ENCODE measurements at places on chromosomes 4 and X.
A peak's percentile ranks its signal among the peaks of the same experiment; 100 is the strongest.

- DNase-seq: peak; percentile 0
Measured at GRCh38 chrX:81708487-81708886, 506.6 kb downstream of the SH3BGRL start.

DNA sequence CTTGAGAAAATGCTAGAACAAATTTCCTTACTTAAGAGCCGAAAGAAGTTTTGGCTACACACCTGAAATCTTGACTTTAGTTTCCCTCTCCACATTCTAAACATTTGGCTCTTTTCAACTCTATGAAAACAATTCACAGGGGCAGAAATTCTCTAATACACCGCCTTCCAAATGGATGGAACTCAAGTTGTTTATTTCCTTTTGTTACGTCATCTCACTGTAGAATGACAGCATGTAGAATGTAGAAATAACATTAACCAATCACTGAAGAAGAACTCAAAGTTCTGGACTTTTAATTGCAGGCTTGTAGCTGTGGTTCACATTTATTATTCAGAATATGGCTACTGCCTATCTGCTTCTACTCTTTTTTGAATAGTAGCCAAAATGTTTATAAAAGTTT lies 1.9 kb downstream of the DMP1 start:
- no peak for DNase-seq

DNA sequence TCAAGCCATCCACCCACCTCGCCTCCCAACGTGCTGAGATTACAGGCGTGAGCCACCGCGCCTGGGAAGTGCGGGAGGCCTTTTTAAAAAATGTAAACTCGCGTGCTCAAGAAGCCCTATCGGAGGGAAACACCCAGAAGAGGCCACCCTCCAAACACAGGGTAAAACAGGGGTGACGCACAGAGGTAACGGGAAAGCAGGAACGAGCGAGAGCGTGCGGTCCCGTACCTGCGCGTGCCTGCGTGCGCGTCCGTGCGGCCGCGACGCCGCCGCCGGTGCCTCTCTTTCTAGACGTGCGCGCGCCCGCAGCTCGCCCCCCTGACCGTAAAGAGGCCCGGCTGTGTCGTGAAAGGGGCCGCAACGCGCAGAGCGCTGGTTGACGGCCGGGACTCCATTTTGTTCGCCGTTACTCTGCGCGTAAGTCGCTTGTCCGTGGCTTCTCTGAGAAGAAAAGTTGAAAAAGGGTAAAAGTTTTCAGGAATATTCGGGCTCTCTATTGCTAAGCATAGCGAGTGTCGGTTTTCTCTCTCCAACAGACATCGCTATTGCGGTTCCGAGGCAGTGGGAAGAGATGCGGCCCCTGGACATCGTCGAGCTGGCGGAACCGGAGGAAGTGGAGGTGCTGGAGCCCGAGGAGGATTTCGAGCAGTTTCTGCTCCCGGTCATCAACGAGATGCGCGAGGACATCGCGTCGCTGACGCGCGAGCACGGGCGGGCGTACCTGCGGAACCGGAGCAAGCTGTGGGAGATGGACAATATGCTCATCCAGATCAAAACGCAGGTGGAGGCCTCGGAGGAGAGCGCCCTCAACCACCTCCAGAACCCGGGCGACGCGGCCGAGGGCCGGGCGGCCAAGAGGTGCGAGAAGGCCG lies at the start of gene MRFAP1:
TSS of gene MRFAP1 (plus strand) at position 394 of the 872 bp plus-strand sequence. CDS start at position 572, 178 bp downstream.
- peak; percentile 67 for DNase-seq

DNA sequence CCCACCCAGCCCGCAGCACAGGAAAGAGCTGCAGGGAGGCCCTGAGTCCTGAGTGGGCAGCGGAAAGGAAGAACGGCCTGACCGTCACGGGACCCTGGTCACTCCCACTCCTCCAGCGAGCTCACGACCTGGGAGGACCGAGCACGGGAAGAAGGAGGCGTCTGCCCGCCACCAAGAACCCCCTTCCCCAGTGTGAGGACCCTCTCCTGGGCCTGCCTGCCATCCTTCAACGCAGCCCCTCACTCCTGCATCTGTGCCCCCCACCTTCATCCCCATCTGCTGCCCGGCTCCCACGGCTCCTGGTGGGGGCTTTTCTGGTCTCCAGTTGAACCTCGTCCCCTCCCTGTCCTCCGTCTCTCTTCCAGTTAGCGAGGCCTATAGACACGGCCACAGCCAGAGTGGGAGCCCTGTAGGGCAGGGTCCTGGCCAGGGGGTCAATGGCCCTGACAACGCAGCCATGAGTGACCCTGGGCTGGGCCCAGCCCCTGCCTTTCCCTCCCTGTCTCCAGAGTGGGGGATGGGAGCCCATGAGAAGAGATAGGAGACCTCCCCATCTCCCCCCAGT lies 41.3 kb upstream of the MXD4 start:
- no peak for DNase-seq

DNA sequence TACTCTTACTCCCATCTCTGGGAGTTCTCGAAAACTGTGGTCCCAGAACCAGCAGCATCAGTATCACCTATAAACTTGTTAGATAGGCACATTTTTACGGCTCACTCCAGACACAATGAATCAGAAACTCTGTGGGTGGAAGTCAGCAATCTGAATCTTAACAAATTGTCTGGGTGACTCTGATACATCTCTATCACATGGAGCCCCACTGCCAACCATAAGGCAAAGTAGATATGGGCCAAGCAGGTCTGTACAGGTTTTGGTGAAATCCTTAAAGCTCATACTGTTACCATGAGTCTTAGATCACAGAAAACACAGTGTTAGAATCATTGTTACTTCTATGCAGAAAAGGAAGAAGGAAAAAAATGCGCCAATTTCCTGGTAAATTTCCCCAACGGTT lies 122.5 kb upstream of the HCCS start:
- DNase-seq: no peak

DNA sequence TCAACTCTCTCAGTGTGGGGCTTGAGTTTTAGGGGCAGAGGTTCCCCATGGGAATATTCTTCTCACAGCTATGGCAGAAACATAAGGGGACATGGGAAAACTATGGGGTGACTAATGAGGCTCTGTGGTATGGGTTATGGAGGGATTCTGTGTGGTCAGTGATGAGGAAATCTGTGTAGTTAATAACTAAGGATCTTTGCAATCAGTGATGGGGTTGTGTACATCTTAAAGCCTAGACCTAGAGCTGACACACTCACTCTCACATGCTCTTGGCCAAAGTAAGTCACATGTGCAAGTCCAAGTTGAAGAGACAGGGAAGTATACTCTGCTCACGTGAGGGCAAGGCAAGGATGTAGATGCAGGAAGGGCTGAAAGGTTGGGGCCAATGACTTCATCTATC lies 86.4 kb upstream of the UXT start:
- DNase-seq: no peak

DNA sequence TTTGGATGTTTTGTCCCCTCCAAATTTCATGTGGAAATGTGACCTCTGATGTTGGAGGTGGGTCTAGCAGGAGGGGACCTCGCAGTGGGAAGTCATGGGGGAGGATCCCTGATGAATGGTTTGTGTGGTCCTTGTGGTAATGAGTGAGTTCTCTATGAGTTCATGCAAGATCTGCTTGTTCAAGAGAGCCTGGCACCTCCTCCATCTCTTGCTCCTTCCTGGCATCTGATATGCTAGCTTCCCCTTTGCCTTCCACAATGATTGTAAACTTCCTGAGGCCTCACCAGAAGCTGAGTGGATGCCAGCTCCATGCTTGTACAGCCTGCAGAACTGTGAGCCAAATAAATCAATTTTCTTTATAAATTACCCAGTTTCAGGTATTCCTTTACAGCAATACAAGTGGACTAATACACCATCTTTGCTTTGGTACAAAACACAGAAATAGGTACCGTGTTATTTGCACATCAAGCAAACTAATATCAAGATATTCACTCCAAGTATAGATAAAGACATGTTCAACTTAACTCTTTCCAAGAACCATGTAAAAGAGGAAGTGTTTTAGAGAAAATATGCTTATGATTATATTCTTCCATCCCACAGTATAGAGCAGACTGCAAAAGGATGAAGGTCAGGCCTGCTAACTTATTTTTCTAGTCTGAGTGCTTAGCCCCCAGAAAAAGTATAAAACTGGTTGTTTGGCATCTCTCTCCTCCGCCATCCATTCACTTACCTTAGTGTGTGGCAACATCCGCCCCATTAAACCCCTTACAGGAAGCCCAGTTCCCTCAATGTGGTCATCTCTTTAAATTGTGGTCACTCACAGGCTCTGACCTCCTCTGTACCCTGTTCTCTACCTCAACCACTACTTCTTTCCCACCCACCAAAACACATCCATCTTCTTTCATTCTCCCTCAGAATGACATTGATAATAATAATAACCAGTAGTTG lies 6.7 kb downstream of the ARAP2 start:
- DNase-seq: no peak

- no peak for DNase-seq
Measured at GRCh38 chr4:107902715-107903114, 28.6 kb upstream of the CYP2U1 start.

- no peak for DNase-seq
Measured at GRCh38 chrX:13670197-13670596, 17.3 kb downstream of the TCEANC start.

DNA sequence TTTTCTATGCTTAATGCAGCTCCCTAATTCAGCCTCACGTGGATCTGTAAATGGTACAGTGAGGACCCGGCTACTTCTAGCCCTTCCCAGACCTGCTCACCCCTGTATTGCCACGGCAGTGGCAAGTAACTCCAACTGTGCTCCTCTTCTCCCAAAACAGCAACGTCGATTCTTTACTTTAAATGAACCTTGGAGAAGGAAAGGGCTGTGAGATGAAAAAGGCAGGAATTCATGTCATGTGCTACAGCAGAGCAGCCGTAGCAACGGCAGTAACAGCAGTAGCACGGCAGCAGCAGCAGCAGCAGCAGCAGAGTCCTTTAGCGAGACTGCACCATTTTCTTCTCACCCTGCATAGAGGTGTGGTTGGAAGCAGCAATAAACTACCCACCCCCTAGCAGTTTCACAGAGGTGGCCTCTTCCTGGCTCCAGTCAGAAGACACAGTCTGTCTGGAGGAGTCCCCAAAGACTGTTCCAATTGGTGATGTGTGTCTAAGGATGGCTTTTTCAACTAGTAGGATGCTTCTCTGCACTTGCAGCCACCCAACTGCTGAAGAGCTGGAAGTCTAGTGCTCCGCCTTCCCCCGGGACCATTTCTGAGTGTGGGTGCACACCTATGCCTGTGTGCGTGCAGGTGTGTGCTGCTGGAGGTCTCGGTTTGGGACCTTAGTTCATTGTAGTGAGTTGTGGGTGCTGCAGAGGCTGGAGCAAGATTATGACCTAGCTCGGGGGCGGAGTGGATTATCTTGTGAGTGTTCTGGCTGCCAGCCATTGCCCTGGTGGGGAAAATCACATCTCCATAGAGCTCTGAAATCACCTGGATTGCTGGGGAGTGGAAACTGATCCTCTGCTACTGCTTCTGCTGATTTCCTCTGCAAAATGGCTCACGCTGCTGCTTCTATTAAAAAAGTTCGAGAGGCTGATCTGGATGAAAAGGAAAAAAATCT lies 67.2 kb downstream of the ANK2 start:
- no peak for DNase-seq

DNA sequence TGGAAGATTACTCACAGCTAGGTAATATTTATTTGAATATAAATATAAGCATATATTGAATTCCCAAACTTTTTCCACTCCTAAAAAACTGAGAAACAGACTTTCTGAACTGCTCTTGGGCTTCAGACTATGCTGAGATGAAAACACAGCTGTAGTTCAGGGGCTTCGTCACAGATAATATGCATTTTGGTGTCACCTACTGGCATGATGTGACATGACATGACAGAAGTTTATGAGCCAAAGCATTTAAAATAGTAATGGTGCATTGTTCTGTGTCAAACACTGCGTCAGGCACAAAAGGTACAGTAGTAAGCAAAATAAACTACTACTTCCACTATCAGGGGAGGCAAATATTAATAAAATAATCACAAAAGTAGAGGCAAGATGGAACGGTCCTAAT lies 171.3 kb downstream of the BTC start:
- no peak for DNase-seq

- DNase-seq: no peak
Measured at GRCh38 chrX:151386838-151387459, 10.1 kb upstream of the VMA21 start.

- DNase-seq: no peak
Measured at GRCh38 chrX:50705042-50705441, 109.0 kb downstream of the SHROOM4 start.

DNA sequence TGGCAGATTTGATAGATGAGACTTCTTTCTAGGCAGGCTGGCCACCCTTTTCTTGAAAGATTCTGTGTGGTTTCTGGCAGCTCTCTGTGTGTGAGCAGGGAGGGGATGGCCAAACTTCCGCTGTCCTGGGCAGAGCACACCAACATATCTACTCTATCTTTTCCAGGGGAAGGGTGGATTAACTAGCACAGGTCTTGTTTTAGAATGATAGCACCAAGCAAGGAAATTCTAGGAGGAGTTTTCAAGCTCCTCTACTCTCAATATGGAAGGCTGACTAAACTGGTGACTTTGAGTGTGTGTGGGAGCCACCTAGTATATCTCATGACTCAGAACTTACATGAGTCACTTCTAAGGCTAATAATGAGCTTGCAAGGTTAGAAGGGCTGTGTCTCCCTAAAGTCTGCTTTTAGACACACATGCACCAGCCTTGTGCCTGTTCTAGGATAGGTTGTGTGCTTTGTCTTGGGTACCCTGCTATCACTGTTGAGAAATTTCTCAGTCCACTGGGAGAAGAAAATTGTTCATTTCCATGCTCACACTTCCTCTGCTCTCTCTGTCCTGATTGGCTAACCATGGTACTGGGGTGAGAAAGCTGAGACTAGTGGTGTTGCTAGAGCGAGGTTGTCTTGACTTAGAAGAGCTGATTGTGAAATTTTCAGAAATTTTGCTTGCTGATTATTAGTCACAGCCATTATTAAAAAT lies 72.9 kb downstream of the YIPF6 start:
- DNase-seq: peak; percentile 25

DNA sequence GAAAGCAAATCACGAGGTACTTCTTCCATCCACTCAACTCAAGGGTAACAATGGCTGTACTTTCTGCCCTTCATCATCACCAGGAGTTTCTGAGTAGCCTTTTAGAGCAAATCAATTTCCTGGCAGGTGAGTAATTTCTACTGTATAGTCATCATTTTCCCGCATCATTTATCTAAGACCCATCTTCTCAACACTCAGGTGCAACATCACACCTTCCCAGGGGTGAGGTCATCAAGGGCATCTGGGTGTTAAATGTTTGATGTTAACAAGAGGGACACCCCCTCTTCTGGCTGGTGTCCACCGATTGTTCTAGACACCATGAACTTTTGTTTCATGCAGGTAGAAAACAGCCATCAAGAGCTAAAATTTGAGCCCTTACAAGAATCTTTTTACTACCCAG lies 313.4 kb upstream of the MAGEB2 start:
- DNase-seq: no peak

DNA sequence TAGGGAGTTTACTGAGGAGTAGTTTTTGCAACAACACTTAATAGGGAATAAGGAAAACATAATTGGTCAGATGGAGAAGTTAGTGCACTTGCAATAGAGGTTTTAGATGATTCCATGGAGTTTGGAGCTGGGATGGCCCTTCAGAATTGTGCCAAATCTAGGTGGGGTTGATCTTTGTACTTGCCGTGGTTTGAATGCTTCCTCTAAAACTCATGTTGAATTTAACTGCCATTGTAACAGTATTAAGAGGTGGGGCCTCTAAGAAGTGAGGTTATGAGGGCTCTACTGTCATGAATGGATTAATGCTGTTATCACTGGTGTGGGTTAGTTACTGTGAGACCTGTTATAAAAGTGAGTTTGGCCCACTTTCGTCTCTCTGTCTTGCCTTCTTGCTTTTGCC lies 94.4 kb upstream of the BOD1L1 start:
- DNase-seq: no peak

- no peak for DNase-seq
Measured at GRCh38 chr4:150164055-150164454, 85.8 kb downstream of the DCLK2 start.

GRCh38 chrX:48540028-48540375 lies 488 bp downstream of the TBC1D25 start:
- DNase-seq: no peak

Data from H54 (cell line).